ENCODE measurements at places on chromosomes 3 and 15. TPM values are rescaled to one million over a fixed set of nuclear protein-coding genes. Genes with fewer than 3 reads are reported as not detected.

The SOX14 gene
- not detected for total RNA-seq

The MYO5A gene
- total RNA-seq, result 115 TPM

The MAP6D1 gene
- total RNA-seq, result 3.0 TPM

The UROC1 gene
- total RNA-seq, result not detected

The ZNF770 gene
- 41.0 TPM for total RNA-seq

The STXBP5L gene
- total RNA-seq, result 0.05 TPM

The REC114 gene
- not detected for total RNA-seq

The SLC49A4 gene
- 15.3 TPM for total RNA-seq

The LMCD1 gene
- total RNA-seq, result 106 TPM

The LOXL1 gene
- total RNA-seq, result 0.68 TPM

Data from dermis blood vessel endothelial cell (primary cell).